Fibroblast of skin of abdomen (primary cell): ENCODE measurements at places on chromosomes 5 and 9.

- DNase-seq: no peak
Measured at GRCh38 chr9:136107155-136107952, 11.3 kb downstream of the TMEM250 start.

DNA sequence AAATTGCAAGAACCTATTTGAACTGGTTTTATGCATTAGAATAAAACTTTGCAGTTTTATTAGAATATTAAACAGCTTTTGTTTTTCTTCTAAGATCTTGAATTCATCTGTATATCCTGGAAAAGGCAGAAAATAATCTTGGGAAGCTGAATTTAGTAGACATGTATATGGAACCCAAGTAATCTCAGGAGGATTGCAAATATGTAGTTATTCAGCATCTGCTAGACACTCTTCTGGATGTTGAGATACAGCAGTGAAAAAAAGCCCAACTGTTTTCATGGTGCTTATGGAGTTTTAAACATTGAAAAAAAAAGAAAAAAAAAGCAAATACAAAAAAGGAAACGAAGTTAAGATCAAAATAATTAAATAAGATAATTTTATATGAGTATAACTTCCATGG is 922.2 kb upstream of the SEMA6A start:
- DNase-seq: no peak

DNA sequence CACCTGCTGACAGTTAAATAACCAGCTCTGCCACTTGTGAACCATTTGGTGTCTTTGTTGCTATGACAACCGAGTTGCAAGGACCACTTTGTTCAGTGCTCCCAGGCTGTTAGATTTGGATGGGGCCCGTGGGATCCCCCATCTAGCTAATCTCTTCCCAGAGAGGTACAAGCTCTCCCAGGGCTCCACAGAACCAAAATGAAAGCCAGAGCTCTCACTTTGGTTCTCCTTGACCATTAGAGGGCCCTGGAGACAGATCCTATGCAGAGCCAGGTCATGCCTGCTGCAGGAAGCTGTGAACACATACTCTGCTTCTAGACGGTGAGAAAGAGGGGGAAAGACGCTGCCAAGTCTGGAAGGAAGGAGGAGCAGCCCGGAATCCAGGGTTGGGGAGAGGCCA is 224.6 kb downstream of the GABBR2 start:
- DNase-seq: peak; percentile 51

- peak; percentile 82 for DNase-seq
Measured at GRCh38 chr5:43839218-43839617, 236.2 kb downstream of the NNT start.

DNA sequence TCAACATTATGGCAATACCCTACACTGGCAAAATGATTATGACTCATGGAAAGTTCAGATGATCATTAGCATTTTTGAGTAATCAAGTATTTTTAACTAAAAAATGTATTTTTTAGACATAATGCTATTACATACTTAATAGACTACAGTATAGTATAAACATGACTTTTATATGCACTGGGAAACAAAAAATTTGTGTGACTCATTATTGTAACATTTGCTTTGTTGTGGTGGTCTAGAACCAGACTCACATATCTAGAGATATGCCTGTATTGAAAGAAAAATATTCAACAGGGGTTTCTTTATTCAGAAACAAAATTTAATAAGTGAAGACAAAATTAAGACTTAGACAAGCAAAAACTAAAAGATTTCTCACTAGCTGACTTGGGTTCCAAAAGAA is 385.3 kb upstream of the RIOK2 start:
- DNase-seq: peak; percentile 28

DNA sequence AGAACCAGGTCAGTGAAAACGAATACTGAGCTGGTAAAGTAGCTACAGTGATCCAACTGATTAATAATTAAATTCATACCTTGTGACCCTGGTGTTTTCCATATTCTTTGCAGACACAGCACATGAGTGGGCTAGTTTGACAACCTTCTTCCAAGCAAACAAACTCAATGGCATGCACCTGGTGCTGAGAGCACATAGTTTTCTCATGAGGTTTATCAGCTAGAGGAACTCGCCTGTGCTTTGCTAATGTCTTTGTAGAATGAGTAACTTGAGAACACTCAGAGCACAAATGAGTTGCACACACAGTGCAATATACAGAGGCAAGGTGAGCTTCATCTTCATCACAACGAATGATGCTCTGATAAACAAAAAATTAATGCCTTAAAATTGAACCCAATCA is 12.6 kb downstream of the TRIM23 start:
- DNase-seq: no peak

DNA sequence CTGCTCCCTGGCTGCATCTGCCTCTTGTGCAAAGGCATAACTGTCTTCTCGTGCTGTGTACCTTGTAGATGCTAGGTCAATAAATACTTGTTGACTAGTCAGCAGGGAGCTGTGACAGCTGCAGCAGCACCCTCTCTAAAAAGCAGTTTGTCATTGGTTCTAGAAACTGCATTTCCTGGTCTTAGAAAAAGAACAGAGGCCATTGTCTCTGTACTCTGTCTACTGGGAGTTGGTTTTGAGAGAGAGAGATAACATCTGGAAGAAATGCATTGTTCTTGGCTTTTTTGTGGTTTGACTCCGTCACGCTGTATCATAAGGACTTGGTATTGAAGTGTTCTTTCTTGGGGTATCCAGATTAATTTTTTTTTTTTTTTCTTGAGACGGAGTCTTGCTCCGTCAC is 32.3 kb downstream of the SH3GLB2 start:
- peak; percentile 57 for DNase-seq

GRCh38 chr5:169651526-169651925 is 14.5 kb downstream of the DOCK2 start:
- DNase-seq: no peak

DNA sequence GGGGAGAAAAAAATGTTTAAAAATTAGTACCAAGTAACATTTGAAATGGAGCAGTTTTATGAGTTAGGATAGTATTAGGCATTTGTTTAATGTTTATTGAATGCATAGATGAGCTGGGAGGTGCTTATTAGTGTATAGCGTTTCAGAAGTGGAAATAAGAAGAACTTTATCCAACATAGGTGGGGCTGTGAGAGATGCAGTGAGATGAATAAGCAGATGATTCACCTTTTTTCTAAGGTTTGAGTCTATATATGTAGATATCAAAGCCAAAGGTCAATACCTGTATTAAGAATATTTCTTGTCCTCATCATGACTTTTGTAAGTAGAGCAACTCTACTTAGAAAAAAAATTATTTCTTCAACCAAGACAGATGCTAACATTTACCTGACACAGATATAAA is 54.6 kb upstream of the POU4F3 start:
- peak; percentile 8 for DNase-seq

DNA sequence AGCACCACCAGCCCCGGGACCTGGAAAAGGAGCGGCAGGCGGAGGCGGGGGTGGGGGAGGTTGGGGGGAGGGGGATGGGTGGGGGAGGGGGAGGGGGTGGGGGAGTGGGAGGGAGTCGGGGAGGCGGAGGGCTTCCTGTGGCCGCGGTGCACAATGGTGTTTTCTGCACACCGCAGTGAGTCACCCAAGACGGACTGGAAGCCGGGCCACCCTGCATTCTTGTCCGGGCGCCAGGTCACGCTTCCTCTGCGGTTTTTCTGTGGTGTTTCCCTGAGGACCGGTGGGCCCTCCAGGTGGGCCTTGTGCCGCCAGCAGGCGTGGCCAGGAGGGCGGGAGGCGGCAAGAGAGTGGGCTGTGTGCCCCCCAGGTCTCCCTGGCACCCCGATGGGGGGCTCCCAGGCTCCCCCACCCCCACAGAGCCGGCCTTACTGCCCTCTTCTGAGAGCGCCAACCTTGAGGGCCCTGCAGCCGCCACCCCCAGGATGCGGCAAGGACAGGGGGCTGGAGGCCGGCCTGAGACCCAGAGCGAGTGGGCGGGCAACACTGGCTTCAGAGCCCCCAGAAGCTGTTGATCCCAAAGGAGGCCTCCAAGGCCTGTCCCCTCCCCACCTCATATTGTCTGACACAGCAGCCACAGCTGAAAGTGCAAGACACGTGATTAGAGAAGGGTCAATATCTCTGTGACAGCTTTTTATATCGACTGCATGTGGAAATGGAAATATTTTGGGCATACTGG is 11.1 kb downstream of the EXD3 start:
- DNase-seq: peak; percentile 87

- no peak for DNase-seq
Measured at GRCh38 chr5:17772232-17772631, 138.0 kb downstream of the TAF11L14 start.

GRCh38 chr9:36832164-36832795 is 201.8 kb downstream of the PAX5 start:
- DNase-seq: no peak

DNA sequence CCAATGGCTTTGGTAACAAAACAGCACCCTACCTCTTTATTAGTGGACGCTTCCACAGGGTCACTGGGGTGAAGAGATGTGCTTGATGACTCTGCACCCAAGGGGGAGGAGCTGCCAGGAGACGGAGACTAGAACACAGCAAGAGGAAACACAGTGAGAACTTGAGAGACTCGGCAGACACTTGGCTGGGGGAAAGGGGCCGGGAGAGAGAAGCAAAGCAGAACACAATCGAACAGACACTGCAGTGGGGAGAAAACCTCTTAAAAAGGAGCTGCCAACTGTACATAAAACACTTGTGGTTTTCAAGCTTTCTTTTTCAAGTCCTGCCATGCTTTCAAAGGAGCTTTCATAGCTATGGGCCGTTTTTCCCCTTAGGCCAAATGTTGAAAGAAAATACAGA is 151.0 kb downstream of the ENTREP1 start:
- no peak for DNase-seq

DNA sequence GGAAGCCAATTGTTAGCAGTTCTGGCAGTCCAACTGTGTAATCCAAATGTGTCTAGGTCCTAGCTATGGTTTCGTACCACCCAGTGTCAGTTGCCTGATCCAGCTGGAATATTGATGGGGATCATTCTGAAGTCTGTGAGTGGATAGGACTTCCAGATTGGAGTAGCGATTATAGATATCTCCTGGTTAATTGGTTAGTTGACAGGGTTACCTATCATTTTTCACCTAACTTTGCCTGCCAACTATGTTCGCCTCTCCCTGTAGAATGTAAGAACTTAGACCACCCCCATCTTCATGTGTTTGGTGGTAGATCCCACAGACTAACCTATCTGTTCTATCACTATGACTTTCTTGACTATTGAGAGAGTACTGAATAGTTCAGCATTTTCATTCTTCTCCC is 59.9 kb downstream of the TEK start:
- DNase-seq: no peak

GRCh38 chr5:144307736-144308135 is 137.1 kb downstream of the KCTD16 start:
- DNase-seq: no peak

- no peak for DNase-seq
Measured at GRCh38 chr5:148911386-148911785, 85.0 kb downstream of the ADRB2 start.

DNA sequence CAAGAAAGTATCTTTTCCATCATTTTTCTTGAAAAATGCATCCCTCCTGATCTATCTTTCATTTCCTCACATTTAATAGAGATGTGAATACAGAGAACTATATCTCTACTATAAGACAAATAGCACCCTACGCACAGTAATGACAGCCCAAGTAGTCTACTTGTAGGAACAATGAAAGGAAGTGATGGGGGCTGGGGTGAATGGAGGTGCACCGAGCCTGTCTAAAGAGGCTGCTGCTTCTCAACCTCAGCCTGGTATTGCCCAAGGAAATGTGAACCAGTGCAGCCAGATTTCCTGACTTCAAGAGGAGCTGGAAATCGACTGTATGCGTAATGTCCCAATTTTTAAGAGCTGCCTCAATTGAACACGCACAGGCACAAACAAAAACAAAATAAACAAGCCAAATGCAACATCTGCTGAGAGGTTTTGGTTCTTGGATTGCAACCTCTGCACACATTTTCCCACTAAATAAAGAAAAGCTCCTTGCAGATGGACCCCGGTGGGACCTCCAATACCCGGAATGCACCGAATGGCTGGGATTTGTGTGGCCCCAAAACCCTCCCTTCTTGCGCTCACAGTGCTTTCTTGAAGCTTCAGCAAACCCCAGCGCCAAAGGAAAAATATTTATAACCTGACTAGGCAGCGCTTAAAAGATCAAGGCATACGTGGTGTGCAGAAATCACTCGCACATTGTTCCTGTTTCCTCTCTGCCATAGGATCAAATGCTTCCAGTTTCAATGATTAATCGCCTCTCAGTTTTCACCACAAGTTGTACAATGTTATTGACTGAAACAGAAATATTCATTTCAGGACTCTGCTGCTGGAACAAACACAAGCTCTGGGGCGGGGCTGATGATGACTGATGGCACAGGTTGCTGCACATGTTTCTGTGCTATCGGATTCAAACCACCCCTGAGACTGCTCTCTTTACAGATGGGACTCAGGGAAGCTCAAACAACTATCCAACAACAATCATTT is 68.3 kb downstream of the KCNIP1 start:
- peak; percentile 4 for DNase-seq

- DNase-seq: peak; percentile 82
Measured at GRCh38 chr5:111530298-111530740, 18.0 kb upstream of the STARD4 start.

GRCh38 chr5:110896901-110897300 is 158.1 kb downstream of the SLC25A46 start:
- DNase-seq: peak; percentile 76

GRCh38 chr9:84513473-84513872 is 156.1 kb upstream of the NTRK2 start:
- DNase-seq: no peak

- DNase-seq: no peak
Measured at GRCh38 chr5:60365001-60365400, 335.0 kb downstream of the DEPDC1B start.

DNA sequence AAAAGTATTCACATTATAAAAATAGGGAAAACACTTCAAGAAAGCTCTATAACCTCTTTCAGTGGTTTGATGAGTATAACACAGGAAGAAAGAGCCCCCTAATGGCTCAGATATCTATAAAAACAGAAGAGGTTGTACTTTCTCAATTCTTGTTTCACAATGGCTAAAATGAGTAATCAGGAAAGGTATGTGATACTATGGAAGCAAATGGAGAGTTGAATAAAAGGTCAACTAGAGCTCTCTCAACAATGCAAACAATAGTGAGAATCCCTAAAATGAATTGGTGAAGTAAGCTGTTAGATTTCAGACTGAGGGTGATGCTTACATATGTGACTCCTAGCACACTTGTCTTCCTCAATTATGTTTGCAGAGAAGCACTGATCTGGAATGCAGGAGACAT is 584.6 kb upstream of the CDH18 start:
- peak; percentile 81 for DNase-seq

DNA sequence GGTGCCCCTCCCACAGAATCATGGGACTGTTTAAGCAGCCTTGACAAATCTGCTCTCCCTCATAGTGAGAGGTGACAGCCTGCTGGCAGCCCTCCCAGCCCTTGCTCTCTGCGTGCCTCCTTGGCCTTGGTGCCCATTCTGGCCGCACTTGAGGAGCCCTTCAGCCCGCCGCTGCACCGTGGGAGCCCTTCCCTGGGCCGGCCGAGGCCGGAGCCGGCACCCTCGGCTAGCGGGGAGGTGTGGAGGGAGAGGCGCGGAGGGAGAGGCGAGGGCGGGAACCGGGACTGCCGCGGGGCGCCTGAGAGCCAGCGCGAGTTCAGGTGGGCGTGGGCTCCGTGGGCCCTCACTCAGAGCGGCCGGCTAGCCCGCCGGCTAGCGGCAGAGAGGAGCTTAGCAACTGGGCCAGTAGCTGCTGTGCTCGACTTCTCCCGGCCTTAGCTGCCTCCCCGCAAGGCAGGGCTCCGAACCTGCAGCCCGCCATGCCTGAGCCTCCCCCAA is 125.9 kb upstream of the MYO10 start:
- DNase-seq: no peak
